LHCN-M2 (cell line): ENCODE measurements at places on chromosomes 5 and 9.
A peak's percentile ranks its signal among the peaks of the same experiment; 100 is the strongest.

DNA sequence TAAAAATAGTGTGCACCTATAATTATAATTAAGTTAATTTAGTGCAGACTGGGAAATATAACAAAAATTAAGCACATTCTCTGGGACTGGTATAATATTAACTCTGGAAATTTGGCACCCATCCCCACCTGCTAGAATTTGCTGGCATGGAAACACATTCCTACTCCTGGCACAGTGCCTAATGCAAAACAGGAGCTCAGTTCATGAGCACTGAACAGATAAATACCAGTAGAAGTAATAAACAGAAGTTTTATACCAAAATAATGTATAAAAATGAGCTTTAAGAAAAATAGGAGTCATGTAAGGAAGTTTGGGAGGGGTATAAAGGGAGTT, 23.7 kb upstream of the NPR3 start:
- DNase-seq, result peak; percentile 26

DNA sequence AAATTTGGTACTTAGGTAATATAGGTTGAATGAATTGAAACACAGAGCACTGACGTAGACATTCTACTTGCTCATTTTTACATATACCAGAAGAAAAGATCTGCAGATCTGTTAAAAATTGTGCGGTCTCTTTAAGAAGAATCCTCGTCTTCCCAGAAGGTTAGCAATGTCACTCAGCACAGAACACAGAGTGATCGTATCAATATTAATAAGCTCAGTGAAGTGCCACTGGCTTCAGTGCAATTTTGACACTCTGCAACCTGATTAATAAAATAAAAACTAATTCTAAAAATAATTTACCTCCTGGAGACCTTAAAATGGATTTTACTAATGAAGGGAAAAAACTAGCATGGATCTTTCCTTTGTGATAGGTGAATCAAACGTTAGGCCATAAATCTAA, 356.1 kb upstream of the DMAC1 start:
- no peak for DNase-seq

DNA sequence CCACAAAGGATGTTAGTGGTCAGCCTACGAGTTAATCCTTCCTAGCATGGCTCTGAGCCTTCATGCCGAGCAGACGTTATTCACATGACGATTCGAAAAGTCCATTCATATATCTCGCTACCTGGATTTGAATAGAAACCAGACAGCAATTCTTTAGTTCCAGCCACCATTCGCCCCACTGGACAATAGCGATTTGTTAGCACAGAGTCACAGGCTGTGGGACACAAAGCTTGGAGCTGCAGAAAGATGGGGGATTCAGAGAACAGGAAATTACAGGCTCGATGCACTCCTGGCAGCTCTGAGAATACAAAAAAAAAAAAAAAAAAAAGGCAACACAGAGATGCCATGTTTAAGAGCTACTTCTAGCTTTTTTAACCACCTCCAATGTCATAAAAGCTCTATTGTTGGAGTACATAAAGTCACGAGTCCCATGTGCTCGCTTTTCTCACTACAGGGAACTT, 110.7 kb downstream of the NR6A1 start:
- peak; percentile 82 for DNase-seq

DNA sequence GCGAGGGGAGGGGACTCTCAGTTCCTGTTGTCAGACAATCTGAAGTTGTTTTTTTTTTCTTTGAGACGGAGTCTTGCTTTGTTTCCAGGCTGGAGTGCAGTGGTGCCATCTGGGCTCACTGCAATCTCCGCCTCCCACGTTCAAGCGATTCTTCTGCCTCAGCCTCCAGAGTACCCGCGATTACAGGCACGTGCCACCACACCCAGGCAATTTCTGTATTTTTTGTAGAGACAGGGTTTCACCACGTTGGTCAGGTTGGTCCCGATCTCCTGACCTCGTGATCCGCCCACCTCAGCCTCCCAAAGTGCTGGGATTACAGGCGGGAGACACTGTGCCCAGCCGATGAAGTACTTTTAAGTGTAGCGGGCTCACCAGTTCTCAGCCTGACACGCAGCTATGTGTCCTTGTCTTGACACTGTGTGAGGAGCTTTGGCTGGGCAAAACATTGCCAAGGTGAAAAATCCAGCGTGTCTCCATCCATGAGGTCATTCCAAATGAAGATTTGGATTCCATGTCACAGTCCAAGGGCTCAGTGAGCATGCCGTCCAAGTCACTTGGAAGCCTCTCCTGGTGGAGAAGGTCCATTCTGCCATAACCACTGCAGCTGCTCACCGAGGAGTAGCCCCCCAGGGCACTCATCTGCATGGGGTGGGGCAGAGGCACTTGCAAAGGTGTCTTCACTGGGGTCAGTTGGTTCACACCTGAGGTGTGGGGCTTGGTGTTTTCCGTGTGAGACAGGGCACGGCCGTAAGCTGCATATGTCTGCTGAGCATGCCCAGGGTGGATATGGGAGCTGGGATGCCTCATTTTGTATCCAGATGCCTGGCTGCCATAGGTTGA, 32.0 kb downstream of the OR2V1 start:
- DNase-seq, result no peak

DNA sequence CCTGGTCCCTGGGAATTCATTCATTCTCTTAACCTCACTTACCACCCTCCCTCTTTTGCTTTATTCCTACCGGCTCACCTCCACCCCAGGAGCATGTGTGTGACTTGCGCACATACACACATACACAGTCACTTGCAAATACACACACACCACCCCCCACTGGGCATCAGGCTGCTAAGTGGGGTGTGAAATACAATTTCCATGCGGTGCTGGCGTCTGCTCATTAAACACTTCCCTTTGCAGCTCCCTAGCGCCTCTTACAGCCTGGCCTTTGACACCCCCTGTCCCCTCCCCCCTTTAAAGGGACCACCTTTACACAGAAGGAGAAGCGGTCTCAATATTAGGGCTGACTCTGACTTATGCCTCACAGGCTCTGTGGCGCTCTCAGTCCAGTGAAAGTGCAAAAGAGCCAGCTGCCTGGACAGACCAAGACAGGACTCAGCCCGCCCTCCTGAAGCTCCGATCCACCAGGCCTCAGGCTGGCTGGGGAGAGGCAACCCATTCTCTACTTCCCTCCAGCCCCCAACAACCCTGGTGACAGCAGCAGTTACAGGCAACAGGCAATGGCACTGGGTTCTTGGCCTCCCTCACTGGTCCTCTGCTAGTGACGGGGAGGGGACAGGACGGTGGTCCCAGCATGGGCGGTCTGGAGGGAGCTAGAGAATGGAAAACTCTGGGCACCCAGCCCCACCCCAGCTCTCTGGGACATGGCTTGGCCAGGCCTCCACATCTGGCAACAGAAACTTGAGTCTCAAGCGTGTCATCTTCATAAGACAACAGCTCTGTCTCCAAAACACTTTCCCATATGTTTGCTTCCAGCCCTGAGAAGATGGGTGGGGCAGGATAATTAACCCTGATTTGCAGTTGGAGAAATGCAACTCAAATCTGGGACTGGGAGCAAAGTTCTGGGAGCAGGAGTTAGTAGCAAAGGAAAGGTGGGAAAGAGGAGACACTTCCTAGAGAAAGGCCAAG, 12.0 kb downstream of the ENHO start:
- no peak for DNase-seq

DNA sequence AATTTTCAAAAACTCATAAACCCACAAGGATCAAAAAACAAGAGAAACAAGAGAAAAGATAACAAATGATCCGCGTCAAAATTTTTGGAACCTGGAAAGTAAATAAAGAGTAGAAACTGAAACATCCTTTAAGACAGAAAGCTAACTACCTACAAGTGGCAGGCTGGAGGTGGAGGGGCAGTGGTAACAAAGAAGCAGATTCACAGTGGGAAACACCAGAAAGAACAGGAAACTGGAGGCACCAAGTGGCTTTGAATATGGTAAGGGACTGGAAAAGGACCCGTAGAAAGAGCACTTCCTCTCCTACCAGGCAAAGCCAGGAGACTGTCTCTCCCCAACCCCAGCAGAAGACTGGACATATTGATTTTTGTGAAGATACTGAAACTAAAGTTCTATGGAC, 100.6 kb upstream of the TARS1 start:
- DNase-seq, result no peak

- DNase-seq, result no peak
Observed at GRCh38 chr5:15241216-15241821, 258.7 kb upstream of the FBXL7 start.

DNA sequence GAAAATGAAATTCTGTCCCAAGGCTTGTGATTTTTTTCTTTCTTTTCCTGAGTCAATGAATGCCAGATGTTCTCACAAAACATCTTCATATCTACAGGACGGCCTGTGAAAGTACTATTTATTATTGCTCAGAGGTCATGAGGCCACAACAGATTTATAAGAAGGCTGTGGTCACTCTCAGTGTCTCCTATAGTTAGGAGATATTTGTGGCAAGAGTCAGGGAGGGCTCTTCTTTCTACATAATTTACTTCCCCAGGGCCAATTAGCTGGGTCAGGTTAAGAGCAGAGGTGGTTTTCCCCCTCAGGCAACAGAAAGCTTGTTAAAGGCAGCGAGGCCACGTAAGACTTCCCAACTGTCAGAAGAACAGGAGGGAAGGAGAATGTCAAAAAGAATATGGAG, 248.7 kb downstream of the SLIT3 start:
- DNase-seq, result no peak

GRCh38 chr5:95044096-95044495, 240.8 kb downstream of the MCTP1 start:
- DNase-seq, result no peak

DNA sequence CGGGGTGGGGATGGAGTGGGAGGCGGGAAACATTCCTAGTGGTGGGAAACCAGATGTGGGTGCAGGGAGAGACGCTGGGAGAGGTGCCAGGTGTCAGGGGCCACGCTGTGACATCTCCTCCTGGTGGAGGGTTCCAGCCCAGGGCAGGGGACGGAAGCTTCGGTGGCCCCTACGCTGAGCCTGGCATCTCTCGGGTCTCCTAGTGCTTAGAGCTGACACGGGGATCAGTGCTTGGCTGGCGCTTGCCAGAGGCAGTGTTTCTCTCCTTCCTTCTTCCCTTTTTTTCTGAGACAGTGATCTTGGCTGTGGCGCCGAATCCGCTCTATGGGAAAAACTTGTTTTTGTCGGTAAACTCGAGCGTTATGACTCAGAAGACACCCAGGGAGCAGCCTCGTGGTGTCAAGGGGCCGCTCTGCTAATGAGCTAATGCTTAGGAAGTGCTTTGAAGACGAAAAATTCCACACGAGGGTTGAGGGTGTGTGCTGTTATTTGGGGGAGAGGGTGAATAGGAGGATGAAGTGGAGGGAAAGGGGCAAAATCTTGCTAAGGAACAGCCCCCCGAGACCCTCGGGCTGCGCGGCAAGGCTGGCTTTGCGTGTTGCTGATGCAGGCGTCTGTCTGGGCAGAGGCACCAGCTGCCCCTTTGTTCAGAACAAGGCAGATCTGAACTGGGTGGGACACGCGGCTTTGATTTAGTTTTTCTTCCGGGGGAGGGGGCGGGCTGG, 20.4 kb upstream of the IER5L start:
- peak; percentile 74 for DNase-seq

DNA sequence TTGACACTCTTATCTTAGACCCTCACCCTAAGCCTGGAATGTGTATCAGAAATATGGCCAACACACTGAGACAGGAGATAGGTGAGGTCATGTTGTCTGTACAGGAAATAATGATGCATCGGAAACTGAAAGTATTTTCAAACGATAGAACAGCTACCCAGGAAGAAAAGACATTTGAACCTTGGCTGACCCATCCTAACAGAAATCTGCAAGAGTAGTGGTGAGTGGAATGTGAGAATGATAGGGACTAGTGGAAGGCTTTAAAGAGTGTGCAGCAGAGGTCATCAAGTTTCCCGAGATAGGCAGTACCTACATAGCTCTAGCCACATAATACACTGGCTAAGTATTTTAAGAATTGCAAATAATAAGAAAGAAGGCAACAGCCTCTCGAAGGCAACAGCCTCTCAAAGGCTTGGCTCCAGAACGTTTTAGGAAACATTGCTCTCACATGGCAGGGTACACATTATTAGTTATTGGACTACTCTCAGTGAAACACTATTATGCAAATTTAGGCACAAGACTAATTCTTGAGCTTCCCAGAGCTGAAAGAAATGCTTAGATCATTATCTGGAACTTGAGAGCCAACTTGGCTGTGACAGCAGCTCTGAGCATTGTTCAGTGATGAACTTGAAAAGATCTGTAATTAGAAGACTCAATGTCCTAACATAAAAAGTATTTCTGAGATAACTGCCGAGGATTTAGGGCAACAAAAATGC, 133.1 kb upstream of the FBXL7 start:
- DNase-seq, result peak; percentile 4
